Left lung (tissue), 14 donors: ENCODE measurements at places on chromosomes 4 and X. TPM values are rescaled to one million over a fixed set of nuclear protein-coding genes. Genes with fewer than 3 reads are reported as not detected.

The NCAPG gene
- total RNA-seq, result 3.0 TPM

The CABS1 gene
- not detected for total RNA-seq

The HTN1 gene
- total RNA-seq, result not detected

DNA sequence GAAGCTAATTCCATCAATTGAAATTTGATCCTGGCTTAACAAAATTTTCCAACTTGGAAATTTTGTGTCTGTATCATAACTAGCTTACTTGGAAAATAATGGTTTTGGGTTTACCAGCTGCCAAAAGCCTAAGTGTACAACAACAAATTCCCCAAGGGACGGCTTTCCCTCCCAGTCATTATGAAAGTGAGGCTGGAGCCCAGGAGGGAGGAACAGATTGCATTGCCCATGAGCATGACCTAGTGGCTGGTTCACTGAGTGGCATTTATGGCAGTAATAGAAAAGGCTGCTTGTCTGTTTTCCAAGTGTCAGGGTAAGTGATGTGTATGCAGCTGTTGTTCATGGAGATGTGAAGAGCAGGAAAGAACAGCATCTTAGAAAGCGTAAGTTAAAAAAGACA lies 70.8 kb upstream of the HHIP start:
- no peaks in the 10 kb centered on the region for H3K27me3 ChIP-seq
- H3K4me1 ChIP-seq, result no peaks in the 10 kb centered on the region
- no peak for DNase-seq
- no peak overlapping the region for H3K4me3 ChIP-seq

DNA sequence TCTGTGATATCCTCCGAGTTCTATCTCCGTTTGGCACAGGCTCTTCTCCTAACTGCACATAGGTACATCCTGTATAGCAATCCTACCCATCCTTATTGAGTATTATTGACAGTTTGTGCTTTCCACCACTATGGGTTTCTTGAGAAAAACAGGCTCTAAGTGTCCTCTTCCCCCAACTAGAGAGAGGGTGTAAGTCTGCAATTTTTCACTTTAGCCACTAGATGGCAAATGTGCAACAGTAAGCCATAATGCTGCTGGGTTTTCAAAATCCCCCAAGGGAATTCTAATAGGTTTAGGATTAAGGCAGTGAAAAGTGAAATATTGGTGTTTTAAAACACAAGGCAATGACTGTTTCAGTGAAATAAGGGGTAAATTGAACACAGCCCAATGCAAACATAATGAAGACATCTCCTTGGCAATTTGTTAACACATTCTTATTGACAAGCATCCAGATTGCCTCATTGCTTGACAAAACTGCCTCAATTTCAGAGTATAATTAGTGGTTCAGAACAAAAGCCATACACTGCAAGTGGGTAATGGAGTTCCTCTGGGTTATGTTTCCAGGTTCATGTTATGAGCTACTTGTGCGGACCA lies 239.0 kb upstream of the HTR2C start:
- no peak overlapping the region for H3K4me3 ChIP-seq
- no peaks in the 10 kb centered on the region for H3K4me1 ChIP-seq
- H3K27ac ChIP-seq, result no peak overlapping the region
- DNase-seq, result no peak
- no peaks in the 10 kb centered on the region for H3K36me3 ChIP-seq

GRCh38 chr4:181830404-181831035 lies 412.7 kb upstream of the TENM3 start:
- no peak for DNase-seq
- no peak overlapping the region for H3K4me3 ChIP-seq
- no peaks in the 10 kb centered on the region for H3K27me3 ChIP-seq
- H3K4me1 ChIP-seq, result no peaks in the 10 kb centered on the region
- no peaks in the 10 kb centered on the region for H3K36me3 ChIP-seq

DNA sequence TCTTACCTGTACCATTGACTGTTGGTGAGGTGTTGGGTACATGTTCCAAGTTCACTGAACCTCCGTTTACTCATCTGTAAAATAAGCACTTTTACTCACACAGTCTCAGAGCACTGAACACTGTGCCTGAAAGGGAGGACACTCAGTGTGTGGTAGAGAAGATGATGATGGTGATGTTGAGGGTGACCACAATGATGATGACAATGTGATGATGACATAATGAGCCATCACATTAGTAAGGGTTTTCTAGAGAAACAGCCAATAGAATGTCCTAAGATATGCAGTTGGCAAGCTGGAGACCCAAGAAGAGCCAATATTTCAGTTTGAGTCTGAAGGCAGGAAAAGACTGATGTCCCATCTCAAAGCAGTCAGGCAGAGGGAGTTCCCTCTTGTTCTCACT lies 315.4 kb upstream of the IGFBP7 start:
- H3K36me3 ChIP-seq, result no peaks in the 10 kb centered on the region
- no peak overlapping the region for H3K27ac ChIP-seq
- DNase-seq, result no peak
- no peaks in the 10 kb centered on the region for H3K27me3 ChIP-seq

GRCh38 chrX:9867226-9867625 lies 81.0 kb downstream of the SHROOM2 start:
- no peak overlapping the region for H3K4me3 ChIP-seq
- no peak overlapping the region for H3K27ac ChIP-seq
- H3K4me1 ChIP-seq, result peaks cover 5% of the 10 kb centered on the region
- no peaks in the 10 kb centered on the region for H3K27me3 ChIP-seq
- DNase-seq, result no peak
- H3K36me3 ChIP-seq, result no peaks in the 10 kb centered on the region

DNA sequence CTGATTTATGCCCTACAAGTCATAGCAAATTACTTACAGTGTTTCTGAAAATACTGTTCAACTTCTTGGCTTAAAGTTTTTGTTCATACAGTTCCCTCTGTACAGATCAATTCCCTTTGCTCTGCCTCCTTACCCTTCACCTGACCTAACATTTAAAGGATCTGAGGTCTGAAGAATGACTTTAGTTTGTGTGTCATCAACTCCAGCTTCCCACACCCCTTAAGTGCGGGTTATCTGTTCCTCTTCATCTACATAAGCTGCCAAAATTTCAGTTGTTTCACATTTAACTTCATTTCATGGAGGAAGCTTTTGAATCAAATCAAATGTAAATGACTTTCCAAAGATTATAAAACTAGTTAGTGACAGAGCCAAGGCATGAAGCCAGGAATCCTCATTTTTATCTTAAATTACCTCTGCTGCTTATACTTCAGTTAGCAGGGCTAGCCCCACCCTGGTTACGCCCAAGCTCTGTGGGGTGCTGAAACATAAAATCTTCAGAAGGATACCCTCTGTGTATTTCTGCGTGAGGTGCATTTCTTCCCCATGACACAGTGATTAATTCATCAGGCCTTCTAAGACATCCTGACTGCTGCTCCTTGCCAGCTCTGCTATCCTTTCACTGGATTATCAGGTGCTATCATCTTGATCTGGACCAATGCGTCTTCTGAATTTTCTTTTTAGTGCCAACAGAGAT lies 16.5 kb downstream of the CXCL1 start:
- no peaks in the 10 kb centered on the region for H3K27me3 ChIP-seq
- no peaks in the 10 kb centered on the region for H3K36me3 ChIP-seq
- H3K27ac ChIP-seq, result no peak overlapping the region
- H3K4me3 ChIP-seq, result no peak overlapping the region
- DNase-seq, result no peak
- H3K4me1 ChIP-seq, result no peaks in the 10 kb centered on the region

DNA sequence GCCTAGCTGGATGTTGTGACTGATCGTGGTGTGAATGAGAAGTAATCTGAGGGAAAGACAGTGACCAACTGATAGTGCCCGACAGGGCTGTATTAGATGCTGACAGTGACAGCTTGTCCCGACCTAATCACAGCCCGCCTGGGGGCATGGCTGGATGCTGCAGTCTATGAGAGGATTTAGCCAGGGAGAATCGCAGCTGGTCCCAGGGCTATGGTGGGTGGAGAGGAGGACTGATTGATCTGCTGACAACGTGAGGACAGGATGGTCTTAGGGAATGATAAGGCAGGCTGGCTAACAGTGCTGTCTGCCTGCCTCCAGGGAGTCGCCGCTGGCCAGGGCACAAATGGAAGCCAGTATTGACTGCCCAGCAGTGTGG lies 621 bp upstream of the SUV39H1 start:
- DNase-seq, result no peak
- H3K36me3 ChIP-seq, result peaks cover 9% of the 10 kb centered on the region
- H3K4me3 ChIP-seq, result peak overlapping the region; percentile 33
- peak overlapping the region; percentile 89 for H3K27ac ChIP-seq
- H3K4me1 ChIP-seq, result peaks cover 3% of the 10 kb centered on the region
- peaks cover 4% of the 10 kb centered on the region for H3K27me3 ChIP-seq

DNA sequence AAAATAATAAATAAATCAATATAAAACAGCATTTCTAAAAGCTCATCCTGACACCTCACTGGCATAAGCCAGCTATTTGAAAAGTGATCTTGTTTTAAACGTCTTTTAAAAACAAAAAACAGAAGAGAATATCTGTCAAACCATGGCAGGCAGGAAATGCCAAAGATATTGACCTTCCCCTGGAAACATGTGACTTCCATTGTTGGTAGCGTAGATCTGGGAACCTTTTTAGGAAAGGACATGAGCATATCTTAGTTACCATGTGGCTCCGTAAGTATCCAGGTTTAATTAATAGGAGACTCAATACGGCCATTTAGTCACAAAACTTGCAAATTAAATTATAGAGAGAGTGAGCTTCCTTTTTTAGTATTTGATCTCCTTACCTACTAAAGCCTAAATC lies 83.0 kb upstream of the KLHL4 start:
- H3K36me3 ChIP-seq, result no peaks in the 10 kb centered on the region
- H3K4me3 ChIP-seq, result no peak overlapping the region
